Endodermal cell (in vitro differentiated cells): ENCODE measurements at places on chromosomes 5 and 9.

DNA sequence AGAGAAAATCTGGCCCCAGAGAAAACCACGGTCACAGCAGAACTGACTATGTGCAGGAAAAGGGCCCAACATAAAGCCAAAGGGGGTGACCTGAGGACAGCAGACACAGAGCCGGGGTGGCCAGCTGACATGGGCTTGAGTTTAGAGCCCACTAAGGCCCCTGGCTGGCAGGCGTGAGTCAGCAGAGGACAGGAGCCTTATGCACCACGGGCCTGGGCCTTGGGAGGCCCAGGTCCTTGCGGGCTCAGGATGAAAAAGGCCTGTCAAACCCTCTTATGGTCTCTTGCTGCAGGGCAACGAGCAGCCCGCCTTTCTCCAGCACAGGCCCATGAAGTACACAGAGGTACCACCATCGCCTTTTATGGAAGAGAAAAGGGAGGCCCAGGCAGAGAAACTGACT is 19.7 kb downstream of the STK10 start:
- DNase-seq = no peak

- DNase-seq = no peak
Observed at GRCh38 chr9:95413793-95414192, 96.3 kb upstream of the FANCC start.

DNA sequence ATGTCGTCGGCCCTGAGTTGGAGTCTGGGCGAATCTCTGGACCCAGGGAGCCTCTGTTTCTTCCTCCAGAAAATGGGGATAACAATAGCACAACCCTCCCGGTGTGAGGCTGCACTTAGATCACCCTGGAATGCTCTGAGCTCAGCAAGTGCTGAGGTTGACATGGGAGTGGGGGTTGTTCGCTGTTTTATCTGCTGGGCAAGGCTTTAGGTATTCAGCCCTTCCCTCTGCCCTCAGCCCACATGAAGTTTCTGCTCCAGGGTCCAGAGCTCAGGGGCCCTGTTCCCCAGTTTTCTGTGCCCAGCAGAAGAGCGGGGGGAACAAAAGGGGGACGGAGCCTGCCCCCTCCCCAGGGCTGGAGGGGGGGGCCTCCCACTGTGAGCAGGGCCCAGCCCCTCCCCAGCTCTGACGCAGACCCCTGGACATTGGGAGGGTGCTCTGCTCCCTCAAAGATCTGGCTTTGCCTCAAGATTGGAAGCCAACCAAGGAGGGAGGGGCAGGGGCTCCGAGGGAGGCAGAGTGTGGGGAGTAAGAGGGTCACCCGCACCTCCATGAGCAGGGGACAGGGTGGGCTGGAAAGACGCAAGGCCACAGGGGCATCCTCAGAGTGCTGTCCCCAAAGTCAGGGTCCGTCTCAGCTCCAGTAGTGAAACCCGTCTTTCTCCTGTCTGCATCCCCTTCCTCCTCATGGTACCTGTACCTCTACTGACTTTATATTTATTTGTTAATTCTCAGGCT is 215.6 kb downstream of the C9orf50 start:
- no peak for DNase-seq

- peak; percentile 70 for DNase-seq
Observed at GRCh38 chr5:159444441-159445082, 114.3 kb upstream of the IL12B start.

GRCh38 chr5:168135897-168136296 is 155.5 kb upstream of the WWC1 start:
- DNase-seq = no peak

DNA sequence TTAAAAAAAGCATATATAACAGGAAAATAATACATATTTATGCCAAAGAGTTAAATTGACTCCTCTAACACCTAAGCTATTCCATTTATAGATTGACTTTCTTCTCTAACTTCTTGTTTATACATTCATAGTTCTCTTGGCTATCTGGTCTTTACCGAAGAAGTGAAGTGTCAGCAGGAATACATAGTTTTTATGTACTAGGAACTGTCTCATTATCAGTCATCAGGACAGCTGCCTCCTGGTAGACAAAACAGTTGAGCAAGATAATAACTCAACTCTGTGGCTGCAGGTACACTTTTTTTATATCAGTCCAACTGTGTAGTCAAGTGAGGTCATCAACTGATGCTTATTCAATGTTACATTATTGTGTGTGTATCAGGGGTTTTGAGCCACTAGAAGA is 1436.0 kb upstream of the NUDT12 start:
- DNase-seq = no peak

DNA sequence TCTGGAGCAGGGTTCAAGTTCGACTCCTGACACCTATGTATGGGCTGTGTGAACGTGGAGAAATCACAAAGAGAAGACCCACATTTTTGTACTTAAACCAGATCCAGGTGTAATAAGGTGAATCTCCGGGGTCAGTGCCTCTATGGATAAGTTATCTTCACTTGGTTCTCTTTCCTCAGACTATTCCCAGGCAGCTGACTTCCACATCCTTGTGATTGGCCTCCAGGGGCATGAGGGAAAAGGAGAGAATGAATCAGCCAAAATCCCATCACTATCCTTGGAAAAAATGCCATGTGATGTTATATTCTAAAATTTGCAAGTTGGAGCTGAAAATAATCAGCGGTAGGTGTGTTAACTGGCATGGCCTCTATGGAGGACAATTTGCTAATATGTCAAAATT is 37.2 kb downstream of the ZNF622 start:
- no peak for DNase-seq

- DNase-seq = no peak
Observed at GRCh38 chr5:168174376-168174775, 117.1 kb upstream of the WWC1 start.

DNA sequence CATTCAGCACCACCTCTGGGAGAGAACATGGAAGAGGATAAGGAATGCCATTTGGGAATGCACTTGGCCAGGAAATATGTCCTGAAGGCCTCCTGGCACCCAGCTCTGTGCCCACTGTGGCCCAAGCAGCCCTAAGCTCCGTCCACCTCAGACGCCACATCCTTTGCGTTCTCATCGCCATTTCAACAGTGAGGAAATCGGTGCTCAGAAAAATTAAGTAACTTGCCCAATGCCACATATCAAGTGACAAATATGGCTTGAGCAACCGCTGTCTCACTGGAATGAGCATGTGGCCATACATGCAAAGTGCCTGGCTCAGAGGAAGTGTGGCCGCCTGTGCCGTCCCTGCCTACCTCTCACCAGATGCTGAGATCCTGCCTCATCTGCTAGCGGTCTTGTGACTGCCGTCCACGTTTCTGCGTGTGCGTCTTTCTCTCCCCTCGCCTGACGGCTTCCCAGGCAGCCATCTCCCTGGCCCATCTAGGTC is 984 bp upstream of the DOK3 start:
- DNase-seq = no peak

GRCh38 chr5:33329891-33330290 is 110.9 kb upstream of the TARS1 start:
- DNase-seq = no peak

- no peak for DNase-seq
Observed at GRCh38 chr9:93210974-93211653, 27.2 kb downstream of the WNK2 start.

DNA sequence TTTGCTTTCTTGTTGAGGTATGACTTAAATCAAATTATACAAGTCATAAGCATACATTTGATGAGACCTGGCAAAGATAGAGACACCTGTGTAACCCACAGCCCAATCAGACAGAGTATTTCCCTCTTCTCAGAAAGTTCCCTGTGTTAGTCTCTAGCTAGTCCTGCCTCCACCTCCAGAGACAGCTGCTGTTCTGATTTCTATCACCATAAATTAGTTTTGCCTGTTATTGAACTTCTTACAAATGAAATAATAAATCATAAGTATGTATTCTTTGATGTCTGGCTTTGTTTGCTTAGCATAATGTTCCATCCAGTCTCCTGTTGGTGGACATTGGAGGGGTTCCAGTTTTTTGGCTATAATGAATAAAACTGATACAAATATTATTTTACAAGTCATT is 194.5 kb downstream of the ICE1 start:
- DNase-seq = no peak

GRCh38 chr5:69084195-69084594 is 9.6 kb upstream of the SLC30A5 start:
- no peak for DNase-seq

GRCh38 chr5:149046196-149046829 is 16.5 kb downstream of the SH3TC2 start:
- no peak for DNase-seq

DNA sequence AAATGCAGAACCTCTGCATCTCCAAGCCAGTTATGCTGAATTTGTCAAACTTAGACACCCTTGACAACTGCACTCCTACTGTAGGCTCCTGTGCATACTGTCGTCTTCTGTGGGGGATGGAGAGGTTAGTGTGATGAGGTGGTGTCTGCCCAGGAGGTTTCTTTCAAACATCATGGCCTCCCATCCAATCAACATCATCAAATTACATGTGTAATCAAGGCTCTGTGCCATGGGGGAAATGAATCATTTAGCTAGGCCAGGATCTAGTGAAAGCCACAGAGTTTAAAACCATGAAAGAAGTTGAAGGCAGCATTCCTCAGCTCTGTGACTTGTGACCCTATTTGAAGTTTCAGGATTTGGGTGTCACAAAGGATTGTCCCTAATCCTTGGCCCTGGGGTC is 240.6 kb downstream of the MARCHF11 start:
- DNase-seq = no peak

GRCh38 chr9:91371894-91372293 is 10.2 kb upstream of the AUH start:
- DNase-seq = no peak

- DNase-seq = no peak
Observed at GRCh38 chr5:102905056-102905455, 150.0 kb downstream of the PAM start.

GRCh38 chr5:169978714-169979113 is 1.6 kb downstream of the INSYN2B start:
- no peak for DNase-seq
